Activated T-helper 2 cell treated with anti-CD3 and anti-CD28 coated beads, Interferon-gamma antibody, Interleukin-2, Interleukin-4, amounts not matched to agents 10 μg/mL and 5 μg/mL and 100 μg/mL, durations not matched to agents 14 hours and 24 hours and 36 hours (primary cell): ENCODE measurements at places on chromosomes 4 and X.

DNA sequence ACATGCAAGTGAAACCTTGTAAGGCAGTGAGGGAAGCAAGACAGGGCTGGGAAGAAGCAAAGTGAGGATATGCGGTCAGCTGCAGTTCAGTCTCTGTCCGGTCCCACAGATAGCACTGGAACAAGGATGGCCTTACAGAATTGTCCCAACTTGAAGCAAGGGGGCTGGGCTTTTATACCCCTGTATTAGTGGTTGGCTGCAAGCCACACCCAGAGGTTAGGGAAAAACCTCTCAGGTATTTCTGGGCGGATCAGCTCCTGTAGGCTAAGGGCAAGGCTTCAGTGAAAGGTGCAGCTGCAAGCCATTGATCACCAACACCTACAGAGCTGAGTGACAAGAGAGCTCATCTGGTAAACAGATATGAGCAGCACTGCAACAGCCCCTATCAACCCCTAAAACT lies 89.0 kb downstream of the KDR start:
- no peak overlapping the region for H3K4me3 ChIP-seq
- no peaks in the 10 kb centered on the region for H3K4me1 ChIP-seq
- DNase-seq = no peak
- H3K27ac ChIP-seq = no peak overlapping the region
- no peaks in the 10 kb centered on the region for H3K27me3 ChIP-seq

- no peak overlapping the region for H3K27ac ChIP-seq
- no peaks in the 10 kb centered on the region for H3K4me1 ChIP-seq
- no peaks in the 10 kb centered on the region for H3K36me3 ChIP-seq
- DNase-seq = no peak
- no peak overlapping the region for H3K4me3 ChIP-seq
- no peaks in the 10 kb centered on the region for H3K27me3 ChIP-seq
Measured at GRCh38 chrX:45261471-45261870, 60.8 kb upstream of the DIPK2B start.

DNA sequence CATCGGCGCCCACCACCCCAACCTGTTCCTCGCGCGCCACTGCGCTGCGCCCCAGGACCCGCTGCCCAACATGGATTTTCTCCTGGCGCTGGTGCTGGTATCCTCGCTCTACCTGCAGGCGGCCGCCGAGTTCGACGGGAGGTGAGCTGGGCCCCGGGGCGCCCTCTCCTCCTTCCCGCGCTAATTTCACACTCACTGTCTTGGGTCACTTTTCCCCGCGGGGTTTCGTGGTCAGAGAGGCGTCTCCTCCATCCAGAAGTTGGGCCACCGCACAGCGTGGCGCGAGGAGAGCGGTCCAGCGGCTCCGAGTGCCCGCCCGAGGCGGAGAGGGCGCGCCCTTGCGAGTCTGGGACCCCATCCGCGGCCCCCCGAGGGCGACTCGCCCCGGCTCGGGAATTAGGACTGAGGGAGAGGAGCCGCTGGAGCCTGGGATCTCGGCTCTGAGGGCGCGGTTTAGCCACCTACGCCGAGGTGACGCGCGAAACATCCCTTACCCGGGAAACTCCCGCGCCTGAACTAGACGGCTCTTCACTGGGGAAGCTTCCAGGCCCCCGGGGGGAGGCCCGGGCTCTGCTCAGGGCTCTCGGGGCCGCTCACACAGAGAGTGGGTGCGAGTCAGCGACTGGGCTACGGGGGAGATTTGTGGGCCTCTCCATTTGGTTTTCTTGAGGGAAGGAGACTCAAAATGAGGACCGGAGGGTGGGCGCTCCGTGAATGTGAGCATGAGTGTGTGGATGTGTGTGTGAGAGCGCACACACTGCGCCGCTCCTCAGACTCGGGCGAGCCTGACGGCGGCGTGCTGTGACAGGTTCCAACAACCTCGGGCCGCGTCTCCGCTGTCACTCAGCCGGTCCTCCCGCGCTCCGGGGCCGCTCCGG lies 551 bp downstream of the NPNT start:
- peak overlapping the region; percentile 77 for H3K4me3 ChIP-seq
- H3K27ac ChIP-seq = peak overlapping the region; percentile 62
- peaks cover 82% of the 10 kb centered on the region for H3K27me3 ChIP-seq
- H3K36me3 ChIP-seq = no peaks in the 10 kb centered on the region
- no peak for DNase-seq
- H3K4me1 ChIP-seq = peaks cover 10% of the 10 kb centered on the region

GRCh38 chr4:40471923-40472322 lies 136.8 kb downstream of the CHRNA9 start:
- no peak overlapping the region for H3K4me3 ChIP-seq
- H3K27ac ChIP-seq = peak overlapping the region; percentile 76
- no peak for DNase-seq
- H3K27me3 ChIP-seq = no peaks in the 10 kb centered on the region
- H3K36me3 ChIP-seq = peaks cover 9% of the 10 kb centered on the region
- H3K4me1 ChIP-seq = peaks cover 41% of the 10 kb centered on the region

DNA sequence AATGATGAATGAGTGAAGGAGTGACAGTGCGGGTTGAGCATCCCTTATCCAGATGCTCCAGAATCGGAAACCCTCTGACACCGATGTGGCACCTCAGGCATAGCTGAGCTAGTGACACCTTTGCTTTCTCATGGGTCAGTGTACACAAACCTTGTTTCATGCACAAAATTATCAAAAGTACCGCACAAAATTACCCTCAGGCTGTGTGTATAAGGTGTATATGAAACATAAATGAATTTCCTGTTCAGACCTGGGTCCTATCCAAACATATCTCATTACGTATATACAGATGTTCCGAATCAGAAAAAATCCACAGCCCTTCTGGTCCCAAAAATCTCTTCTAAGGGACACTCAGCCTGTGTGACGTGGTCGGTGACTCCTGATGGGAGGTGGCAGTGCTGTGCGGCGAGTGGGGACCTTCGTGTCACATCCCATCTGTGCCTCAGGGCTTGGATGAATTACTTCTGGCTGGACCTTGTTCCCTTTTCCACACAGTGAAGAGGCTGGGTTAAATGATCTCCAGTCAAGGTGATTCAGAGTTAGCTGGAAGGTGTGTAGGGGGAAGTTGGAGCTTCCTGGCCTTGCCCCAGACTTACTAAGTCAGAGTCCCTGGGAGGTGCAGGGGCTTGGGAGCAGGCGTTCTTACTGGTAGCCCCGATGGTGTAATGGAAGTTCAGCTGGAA lies 18.8 kb downstream of the RGS12 start:
- no peak overlapping the region for H3K27ac ChIP-seq
- no peak for DNase-seq
- H3K4me3 ChIP-seq = no peak overlapping the region

DNA sequence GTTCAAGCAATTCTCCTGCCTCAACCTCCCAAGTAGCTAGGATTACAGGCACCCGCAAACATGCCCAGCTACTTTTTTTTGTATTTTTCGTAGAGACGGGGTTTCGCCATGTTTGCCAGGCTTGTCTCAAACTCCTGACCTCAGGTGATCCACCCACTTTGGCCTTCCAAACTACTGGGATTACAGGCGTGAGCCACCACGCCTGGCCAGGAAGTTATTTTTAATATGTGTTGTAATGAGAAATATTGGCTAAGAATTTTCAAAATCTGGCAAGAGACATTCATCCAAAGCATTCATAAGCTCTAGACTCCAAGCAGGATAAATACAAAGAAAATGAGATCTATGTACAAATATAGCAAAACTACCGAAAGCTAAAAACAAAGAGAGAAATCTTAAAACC lies 18.0 kb upstream of the METAP1 start:
- H3K27ac ChIP-seq = no peak overlapping the region
- no peaks in the 10 kb centered on the region for H3K36me3 ChIP-seq
- no peak overlapping the region for H3K4me3 ChIP-seq
- H3K27me3 ChIP-seq = peaks cover 12% of the 10 kb centered on the region
- no peaks in the 10 kb centered on the region for H3K4me1 ChIP-seq

- H3K36me3 ChIP-seq = no peaks in the 10 kb centered on the region
- no peak for DNase-seq
- peak overlapping the region; percentile 37 for H3K4me3 ChIP-seq
- peaks cover 27% of the 10 kb centered on the region for H3K27me3 ChIP-seq
- no peak overlapping the region for H3K27ac ChIP-seq
- no peaks in the 10 kb centered on the region for H3K4me1 ChIP-seq
Measured at GRCh38 chr4:2057382-2058065, 1.6 kb upstream of the NAT8L start.

DNA sequence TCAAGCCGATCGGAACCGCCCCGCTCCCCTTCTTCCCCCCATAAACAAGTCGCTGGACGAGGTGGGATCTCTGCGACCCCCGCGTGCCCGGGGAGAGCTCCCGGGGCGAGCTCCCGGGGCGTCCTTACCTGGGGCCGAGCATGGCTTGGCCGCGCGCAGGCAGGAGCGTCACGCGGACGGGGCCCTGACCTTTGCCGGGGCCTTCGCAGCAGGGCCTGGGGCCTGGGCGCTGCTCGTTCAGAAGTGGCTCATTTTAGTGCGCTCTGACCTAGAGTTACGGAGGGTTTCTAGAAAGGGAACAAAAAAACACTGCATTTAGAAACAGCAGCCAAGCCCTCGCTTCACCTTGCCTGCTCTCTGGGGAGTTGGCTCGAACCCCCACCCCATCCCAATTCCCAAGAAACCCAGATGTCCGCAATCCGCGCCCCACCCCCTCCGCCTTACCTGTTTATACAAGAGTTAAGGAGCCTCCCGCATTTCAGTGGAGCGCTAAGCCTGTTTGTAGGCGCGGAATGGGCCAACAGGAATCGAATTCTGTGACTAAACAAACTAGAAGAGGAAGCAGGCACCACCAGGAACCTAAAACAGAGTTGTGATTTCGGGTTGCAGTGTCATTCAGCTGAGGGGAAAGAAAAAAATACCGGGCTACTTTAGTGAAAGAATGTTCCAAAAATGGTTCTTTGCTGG lies 814 bp upstream of the RBM47 start:
- H3K36me3 ChIP-seq = peaks cover 32% of the 10 kb centered on the region
- no peak for DNase-seq
- H3K27me3 ChIP-seq = peaks cover 9% of the 10 kb centered on the region
- H3K27ac ChIP-seq = no peak overlapping the region

GRCh38 chr4:25903900-25904747 lies 9.9 kb upstream of the SMIM20 start:
- no peak for DNase-seq
- H3K27ac ChIP-seq = no peak overlapping the region
- peaks cover 11% of the 10 kb centered on the region for H3K4me1 ChIP-seq
- H3K36me3 ChIP-seq = no peaks in the 10 kb centered on the region
- H3K4me3 ChIP-seq = no peak overlapping the region

DNA sequence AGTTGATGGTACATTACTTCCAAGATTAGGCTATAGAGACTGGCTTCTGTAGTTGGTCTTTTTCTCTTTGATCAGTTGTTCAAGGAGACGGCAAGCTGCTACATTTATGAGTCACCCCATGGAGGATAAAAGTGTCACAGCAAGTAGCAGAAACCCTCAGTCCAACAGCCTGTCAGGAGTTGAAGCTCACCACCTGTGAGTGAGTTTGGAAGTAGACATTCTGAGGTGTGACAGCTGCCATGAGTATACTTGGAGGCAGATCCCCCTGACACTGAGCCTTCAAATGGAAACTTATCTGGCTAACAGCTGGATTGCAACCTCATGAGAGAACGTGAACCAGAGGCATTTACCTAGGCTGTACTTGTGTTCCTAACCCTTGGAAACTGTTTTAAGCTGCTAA lies 68.0 kb downstream of the CCNG2 start:
- H3K4me1 ChIP-seq = no peaks in the 10 kb centered on the region
- H3K27me3 ChIP-seq = peaks cover 27% of the 10 kb centered on the region
- H3K27ac ChIP-seq = no peak overlapping the region
- DNase-seq = no peak
- no peak overlapping the region for H3K4me3 ChIP-seq

- H3K36me3 ChIP-seq = no peaks in the 10 kb centered on the region
- H3K4me3 ChIP-seq = no peak overlapping the region
- H3K27me3 ChIP-seq = peaks cover 2% of the 10 kb centered on the region
Measured at GRCh38 chr4:10198365-10198764, 81.8 kb upstream of the WDR1 start.

DNA sequence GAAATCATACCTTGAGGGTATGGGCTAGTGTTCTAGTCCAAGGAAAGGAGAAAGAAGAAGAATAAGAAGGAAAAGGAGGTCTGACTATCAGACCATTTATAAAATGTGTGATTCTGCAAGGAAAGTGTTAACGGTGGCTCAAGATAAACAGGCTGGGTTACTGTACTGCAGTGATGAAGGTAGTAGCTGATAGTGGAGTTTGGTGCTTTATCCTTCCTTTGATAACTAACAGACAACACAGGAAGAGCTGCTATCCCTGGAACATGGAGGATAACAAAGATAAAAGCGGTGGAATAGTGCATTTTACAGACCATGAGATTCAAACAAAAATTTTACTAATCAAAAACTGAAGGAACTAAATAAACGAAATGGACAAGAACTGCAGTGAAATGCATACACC lies 2.6 kb downstream of the UNC5C start:
- H3K27ac ChIP-seq = no peak overlapping the region
- H3K27me3 ChIP-seq = peaks cover 59% of the 10 kb centered on the region
- H3K4me3 ChIP-seq = no peak overlapping the region
- no peaks in the 10 kb centered on the region for H3K36me3 ChIP-seq
- DNase-seq = no peak
- peaks cover 26% of the 10 kb centered on the region for H3K4me1 ChIP-seq

- peak within 1 kb of the TSS; percentile 72 for H3K4me3 ChIP-seq
- peaks cover 17% of the 10 kb centered on the region for H3K4me1 ChIP-seq
- H3K36me3 ChIP-seq = no peaks in the 10 kb centered on the region
- peak; percentile 41 for DNase-seq
Measured at GRCh38 chr4:133148690-133149363, at the start of gene PCDH10. Gene PCDH10 (plus strand): TSS chr4:133149294. CDS start chr4:133150141, 847 bp downstream.

DNA sequence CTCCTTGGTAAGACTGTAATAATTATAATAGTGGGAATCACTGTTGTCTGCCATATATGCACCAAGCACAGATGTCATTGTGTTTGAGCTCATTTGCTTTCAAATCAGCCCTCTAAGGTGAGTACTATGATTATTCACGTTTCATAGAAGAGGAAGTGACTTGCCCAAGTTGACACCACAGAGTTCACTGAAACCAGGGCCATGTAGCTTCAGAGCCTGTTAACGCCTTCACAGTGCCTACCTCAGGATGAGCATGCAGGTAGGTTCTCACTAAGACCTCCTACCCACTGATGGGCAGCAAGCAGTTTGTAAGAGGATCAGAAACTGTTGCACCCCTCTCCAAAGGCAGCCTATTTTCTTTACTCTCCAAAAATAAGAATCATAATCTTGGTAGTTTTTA lies 27.4 kb downstream of the TMPRSS11A start:
- H3K4me3 ChIP-seq = no peak overlapping the region
- no peaks in the 10 kb centered on the region for H3K27me3 ChIP-seq
- no peak overlapping the region for H3K27ac ChIP-seq
- no peak for DNase-seq
- H3K4me1 ChIP-seq = no peaks in the 10 kb centered on the region

DNA sequence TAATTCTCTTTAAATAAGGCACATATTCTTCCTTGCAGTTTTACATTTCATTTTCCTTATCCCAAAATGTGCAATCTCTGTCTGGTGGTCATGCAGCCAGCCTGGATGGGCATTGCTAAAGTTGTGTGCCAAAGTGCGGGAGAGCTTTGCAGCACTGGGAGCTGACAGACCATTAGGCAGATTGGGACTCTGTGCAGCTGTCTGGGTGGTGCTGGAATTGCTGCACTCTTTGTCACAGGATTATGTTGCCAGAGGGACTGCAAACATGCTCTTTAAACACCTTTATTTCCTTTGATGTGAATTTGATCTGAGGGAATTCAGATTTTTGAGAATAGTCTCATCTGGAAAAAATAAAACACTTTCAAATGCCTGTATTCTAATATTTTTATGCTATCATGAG lies 956.2 kb upstream of the DIAPH2 start:
- no peaks in the 10 kb centered on the region for H3K27me3 ChIP-seq
- no peak for DNase-seq
- H3K4me3 ChIP-seq = no peak overlapping the region
- no peak overlapping the region for H3K27ac ChIP-seq
